ENCODE measurements at places on chromosomes 5 and 9. TPM values are rescaled to one million over a fixed set of nuclear protein-coding genes. Genes with fewer than 3 reads are reported as not detected.
A peak's percentile ranks its signal among the peaks of the same experiment; 100 is the strongest.

The CYLC2 gene
- not detected for total RNA-seq

DNA sequence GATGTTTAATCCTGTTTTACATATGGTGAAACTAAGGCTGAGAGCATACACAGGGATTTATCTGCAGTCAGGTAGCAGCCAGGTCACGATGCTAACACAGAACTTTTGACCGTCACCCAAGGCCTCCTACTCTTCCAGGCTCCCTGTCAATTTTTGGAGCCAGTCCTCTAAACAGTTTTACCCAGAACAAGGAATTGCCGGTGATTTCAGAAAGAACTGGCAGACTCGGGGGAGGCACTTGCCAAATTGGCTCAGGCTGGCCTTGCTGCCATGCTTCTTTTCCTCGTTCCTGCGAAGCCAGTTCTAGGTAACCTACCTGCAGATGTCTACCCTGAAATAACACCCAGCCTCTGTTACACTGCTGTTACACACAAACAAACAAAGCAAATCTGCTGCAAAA is 21.2 kb downstream of the GRIA1 start:
- no peaks in the 10 kb centered on the region for H3K27me3 ChIP-seq
- H3K27ac ChIP-seq, result no peak overlapping the region
- no peak overlapping the region for H3K4me3 ChIP-seq
- DNase-seq, result no peak
- no peaks in the 10 kb centered on the region for H3K36me3 ChIP-seq
- H3K4me1 ChIP-seq, result no peaks in the 10 kb centered on the region

GRCh38 chr5:4780633-4781032 is 359.5 kb upstream of the ADAMTS16 start:
- no peak overlapping the region for H3K27ac ChIP-seq
- no peak for DNase-seq
- no peaks in the 10 kb centered on the region for H3K36me3 ChIP-seq

DNA sequence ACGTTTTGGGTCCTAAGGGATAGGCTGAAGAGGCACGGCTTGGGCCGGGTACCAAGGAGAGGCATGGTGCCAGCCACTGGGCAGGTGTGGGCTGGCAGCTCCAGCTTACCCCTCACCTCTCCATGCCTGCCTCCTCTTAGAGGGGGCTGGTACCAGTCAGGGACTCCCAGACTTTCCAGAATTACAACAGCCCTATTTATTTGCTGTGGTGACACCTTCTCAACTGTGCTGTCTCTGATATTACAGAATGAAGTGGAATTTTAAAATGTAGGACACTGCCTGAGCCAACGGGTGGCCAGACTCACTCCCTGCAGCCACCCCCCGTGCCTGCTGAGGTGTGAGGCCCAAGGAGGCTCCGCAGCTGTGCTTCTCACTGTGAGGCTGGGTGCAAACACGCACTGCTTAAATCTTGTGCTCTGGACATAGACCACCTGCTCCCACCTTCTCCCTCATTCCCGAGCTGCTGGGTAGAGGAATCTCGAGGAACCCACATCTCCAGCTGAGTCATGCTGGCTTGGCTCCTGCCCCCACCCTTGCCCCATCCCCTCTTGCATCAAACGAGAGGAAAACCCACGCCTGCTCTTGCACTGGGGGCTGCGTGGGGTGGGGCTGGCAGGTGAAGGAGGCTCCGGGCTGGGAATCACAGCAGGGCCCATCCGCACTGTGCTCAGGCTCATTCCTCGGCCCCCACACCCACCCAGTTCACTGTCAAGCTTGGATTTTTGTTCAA is 47.9 kb downstream of the PRRT1B start:
- H3K4me3 ChIP-seq, result no peak overlapping the region
- H3K36me3 ChIP-seq, result peaks cover 23% of the 10 kb centered on the region

The DAB2 gene
- total RNA-seq, result 5.2 TPM

GRCh38 chr5:168165221-168165914 is 126.1 kb upstream of the WWC1 start:
- no peaks in the 10 kb centered on the region for H3K4me1 ChIP-seq
- H3K4me3 ChIP-seq, result no peak overlapping the region
- 0 out of 3 replicates have a peak, but pooled peaks cover 6% of the 10 kb centered on the region for H3K27me3 ChIP-seq
- H3K27ac ChIP-seq, result no peak overlapping the region
- DNase-seq, result no peak

GRCh38 chr5:128341056-128341455 is 197.0 kb downstream of the FBN2 start:
- no peaks in the 10 kb centered on the region for H3K36me3 ChIP-seq
- no peak overlapping the region for H3K4me3 ChIP-seq
- H3K4me1 ChIP-seq, result no peaks in the 10 kb centered on the region
- no peak for DNase-seq

The GAS1 gene
- total RNA-seq, result not detected

DNA sequence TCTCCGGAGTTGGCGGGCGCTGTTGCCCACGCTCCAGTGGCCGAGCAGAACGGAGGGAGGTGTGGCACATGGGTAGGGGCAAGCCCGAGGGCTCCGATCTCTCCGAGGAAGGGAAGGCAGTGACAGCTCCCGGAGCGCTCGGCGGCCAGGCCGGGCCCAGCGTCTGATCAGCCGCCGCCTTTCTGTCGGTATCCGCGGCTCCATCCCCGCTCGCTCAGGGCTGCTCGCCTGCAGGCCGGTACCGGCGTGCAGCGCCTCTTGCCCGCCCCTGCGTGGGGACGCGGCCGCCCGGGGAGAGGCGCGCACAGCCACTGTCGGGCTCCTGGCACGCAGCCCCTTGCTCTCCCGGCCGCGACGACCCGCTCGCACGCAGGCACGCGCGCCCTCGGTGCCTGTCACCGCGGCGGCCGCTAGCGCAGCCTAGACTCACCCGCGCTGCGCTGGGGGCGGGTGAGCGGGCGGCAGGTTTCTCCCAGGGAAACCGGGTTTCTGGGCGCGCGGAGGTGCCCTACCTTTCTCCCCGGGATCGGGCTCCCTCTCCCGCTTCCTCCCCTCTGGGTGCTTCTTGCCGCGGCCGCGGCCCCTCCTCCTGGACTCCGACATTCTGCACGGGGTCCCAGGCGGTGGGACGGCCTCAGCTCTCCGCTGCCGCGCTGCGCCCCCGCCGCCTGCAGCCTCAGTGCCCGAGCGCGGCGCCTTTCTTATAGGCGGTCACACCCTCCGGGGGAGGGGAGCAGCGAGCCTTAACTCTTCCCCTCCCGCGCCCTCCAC is 108.4 kb downstream of the PSD2 start:
- H3K4me3 ChIP-seq, result peak overlapping the region; percentile 55
- no peaks in the 10 kb centered on the region for H3K36me3 ChIP-seq
- H3K27me3 ChIP-seq, result peaks cover 9% of the 10 kb centered on the region
- no peaks in the 10 kb centered on the region for H3K4me1 ChIP-seq
- no peak overlapping the region for H3K27ac ChIP-seq
- DNase-seq, result no peak

- H3K27ac ChIP-seq, result no peak overlapping the region
- no peak overlapping the region for H3K4me3 ChIP-seq
- peaks cover 14% of the 10 kb centered on the region for H3K4me1 ChIP-seq
- H3K36me3 ChIP-seq, result no peaks in the 10 kb centered on the region
These were observed 56.7 kb upstream of the CLINT1 start for GRCh38 chr5:157915638-157916037.

DNA sequence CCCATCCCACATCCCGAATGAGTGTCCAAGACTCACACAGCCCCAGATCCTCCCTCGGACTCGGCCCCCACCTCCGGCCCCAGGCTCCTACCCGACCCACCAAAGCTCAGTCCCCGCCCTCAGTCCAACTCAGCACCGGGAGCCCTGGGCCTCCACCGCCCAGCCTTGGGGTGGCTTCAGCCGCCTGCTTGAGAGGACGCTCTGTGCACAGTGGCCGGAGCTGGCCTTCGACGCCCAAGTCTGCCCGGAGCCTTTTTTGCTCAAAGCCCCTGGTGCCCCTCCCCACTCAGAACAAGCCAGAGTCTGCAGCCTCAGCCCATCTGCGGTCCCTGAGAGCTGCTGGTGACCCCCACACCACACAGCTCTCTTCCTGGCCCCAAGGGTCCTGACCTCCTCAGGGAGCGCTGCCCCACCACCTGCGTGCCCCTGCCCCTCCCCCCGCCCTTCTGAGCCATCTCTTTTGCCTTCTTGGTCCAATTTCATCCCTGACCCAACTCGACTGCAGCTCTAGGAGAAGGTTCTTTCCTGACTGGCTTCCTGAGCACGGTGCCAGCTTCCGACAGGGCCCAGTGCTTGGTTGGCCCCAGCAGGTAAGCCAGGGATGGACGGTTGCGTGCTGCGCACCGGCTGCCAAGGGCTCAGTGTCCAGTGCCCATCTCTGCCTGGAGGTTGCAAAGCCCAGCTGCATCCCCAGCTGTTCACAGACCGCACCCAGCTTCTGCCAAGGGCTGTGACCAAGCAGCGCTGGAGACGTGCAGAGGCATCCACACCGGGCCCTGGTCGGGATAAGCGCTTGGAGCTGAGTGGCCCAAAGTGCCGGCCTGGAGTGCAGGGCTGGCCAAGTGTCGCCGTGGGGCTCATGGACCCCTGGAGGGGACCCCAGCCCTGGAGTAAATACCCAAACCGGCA is 27.7 kb upstream of the NSMF start:
- no peak for DNase-seq
- H3K27ac ChIP-seq, result no peak overlapping the region
- no peak overlapping the region for H3K4me3 ChIP-seq
- peaks cover 51% of the 10 kb centered on the region for H3K27me3 ChIP-seq
- peaks cover 36% of the 10 kb centered on the region for H3K4me1 ChIP-seq

GRCh38 chr9:133135146-133135745 is 14.2 kb upstream of the RALGDS start:
- H3K27me3 ChIP-seq, result no peaks in the 10 kb centered on the region
- H3K4me3 ChIP-seq, result no peak overlapping the region
- DNase-seq, result no peak

DNA sequence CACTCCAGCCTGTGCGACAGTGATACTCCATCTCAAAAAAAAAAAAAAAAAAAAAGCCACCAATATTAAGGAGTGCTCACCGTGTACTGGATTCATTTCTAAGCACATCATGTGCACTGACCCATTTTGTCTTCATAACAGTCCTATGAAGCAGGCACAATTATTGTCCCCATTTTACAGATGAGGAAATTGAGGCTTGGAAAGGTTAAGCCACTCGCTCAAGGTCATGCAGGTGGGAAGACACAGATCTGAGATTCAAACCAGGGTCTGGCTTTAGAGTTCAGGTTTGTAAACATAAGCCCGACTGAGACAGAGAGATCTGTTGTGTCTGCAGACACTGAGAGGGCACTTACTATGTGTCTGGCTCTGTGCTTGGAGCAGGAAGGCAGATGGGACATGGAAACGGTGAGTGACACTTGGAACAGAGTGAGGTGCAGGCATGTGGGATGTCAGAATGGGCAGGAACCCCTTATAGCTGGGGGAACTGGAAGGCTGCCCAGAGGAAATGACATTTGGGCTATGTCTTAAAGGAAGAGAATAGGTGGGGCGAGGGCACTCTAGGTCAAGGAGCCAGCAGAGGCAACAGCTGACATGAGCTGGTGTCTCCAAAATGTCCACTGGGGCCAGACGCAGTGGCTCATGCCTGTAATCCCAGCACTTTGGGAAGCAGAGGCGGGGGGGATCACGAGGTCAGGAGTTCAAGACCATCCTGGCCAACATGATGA is 69.9 kb downstream of the STK10 start:
- no peak overlapping the region for H3K4me3 ChIP-seq
- H3K4me1 ChIP-seq, result no peaks in the 10 kb centered on the region
- no peaks in the 10 kb centered on the region for H3K27me3 ChIP-seq
- no peak overlapping the region for H3K27ac ChIP-seq
- no peak for DNase-seq

GRCh38 chr5:58804291-58804690 is 221.4 kb downstream of the RAB3C start:
- H3K36me3 ChIP-seq, result no peaks in the 10 kb centered on the region
- H3K4me3 ChIP-seq, result no peak overlapping the region
- H3K4me1 ChIP-seq, result no peaks in the 10 kb centered on the region
- H3K27ac ChIP-seq, result no peak overlapping the region
- DNase-seq, result no peak

DNA sequence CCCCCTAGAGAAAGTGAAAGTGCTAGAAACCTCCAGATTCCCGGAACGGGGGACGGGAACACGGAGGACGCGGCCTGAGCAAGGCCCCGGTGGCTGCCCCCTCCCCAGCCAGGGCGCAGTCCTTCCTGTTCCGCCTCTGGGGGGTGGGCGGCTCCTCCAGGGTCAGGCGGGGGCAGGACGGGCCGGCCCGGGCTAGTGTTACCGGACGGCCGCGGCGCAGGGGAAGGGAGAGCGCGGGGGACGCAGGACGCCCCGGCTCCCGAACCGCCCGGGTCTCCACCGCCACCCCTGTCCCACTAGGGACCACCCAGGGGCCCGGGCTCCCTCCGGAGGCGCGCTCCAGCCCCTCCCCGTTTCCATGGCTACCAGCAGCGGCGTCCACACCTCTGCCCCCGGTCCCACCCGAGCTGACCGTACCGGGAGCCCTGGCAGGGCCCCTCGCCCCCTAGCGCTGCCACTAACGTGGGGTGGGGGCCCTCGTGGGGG is 579 bp downstream of the SLC12A7 start:
- peaks cover 58% of the 10 kb centered on the region for H3K4me1 ChIP-seq
- H3K27me3 ChIP-seq, result peaks cover 10% of the 10 kb centered on the region
- H3K4me3 ChIP-seq, result peak overlapping the region; percentile 79
- no peak for DNase-seq
- peak overlapping the region; percentile 46 for H3K27ac ChIP-seq

The CFAP90 gene
- 0.11 TPM for total RNA-seq

DNA sequence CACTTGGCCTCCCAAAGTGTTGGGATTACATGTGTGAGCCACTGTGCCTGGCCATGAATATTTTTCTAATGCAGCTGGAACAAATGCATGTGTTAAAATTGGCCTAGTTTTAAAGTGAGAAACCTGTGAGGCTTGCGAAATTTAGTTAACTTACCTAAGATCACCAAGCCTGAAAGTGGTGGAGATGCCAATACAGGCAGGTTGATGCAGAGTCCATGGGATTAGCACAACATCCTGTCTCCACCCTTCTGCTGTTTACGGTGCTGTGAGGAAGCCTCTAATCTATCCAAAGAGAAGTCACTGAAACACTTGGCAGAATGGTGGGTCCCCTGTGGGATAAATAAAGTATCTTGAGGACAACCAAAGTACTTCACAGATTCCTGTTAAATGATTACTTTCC is 98.2 kb downstream of the PCSK5 start:
- no peaks in the 10 kb centered on the region for H3K4me1 ChIP-seq
- H3K36me3 ChIP-seq, result no peaks in the 10 kb centered on the region
- no peak overlapping the region for H3K4me3 ChIP-seq
- DNase-seq, result no peak

- H3K4me3 ChIP-seq, result no peak overlapping the region
- H3K27ac ChIP-seq, result no peak overlapping the region
- H3K4me1 ChIP-seq, result peaks cover 27% of the 10 kb centered on the region
- no peak for DNase-seq
- H3K36me3 ChIP-seq, result no peaks in the 10 kb centered on the region
These were observed 47.7 kb upstream of the BOD1 start for GRCh38 chr5:173664154-173664526.

GRCh38 chr5:1103093-1103492 is 8.8 kb downstream of the SLC12A7 start:
- H3K4me1 ChIP-seq, result peaks cover 64% of the 10 kb centered on the region
- peak overlapping the region; percentile 12 for H3K27ac ChIP-seq
- H3K27me3 ChIP-seq, result no peaks in the 10 kb centered on the region
- H3K36me3 ChIP-seq, result peaks cover 3% of the 10 kb centered on the region

The ENTPD8 gene
- total RNA-seq, result 0.21 TPM

- no peak overlapping the region for H3K4me3 ChIP-seq
- H3K27me3 ChIP-seq, result no peaks in the 10 kb centered on the region
- no peak for DNase-seq
- H3K27ac ChIP-seq, result no peak overlapping the region
- H3K4me1 ChIP-seq, result 0 out of 2 replicates have a peak, but pooled peaks cover 9% of the 10 kb centered on the region
These were observed 9.7 kb downstream of the RICTOR start for GRCh38 chr5:39064450-39064849.

The LRRC19 gene
- not detected for total RNA-seq

- no peaks in the 10 kb centered on the region for H3K4me1 ChIP-seq
- no peak overlapping the region for H3K4me3 ChIP-seq
- H3K36me3 ChIP-seq, result no peaks in the 10 kb centered on the region
- peaks cover 14% of the 10 kb centered on the region for H3K27me3 ChIP-seq
These were observed 309.8 kb upstream of the IRX4 start for GRCh38 chr5:2192496-2192895.

The ARSI gene
- 17.6 TPM for total RNA-seq
